Inflammatory macrophage (primary cell): ENCODE measurements at places on chromosomes 3 and 15.

GRCh38 chr3:72848703-72849081 lies 447 bp upstream of the SHQ1 start:
- no peak for DNase-seq

- no peak for DNase-seq
These were observed 26.8 kb downstream of the SERPINI1 start for GRCh38 chr3:167762296-167762695.

DNA sequence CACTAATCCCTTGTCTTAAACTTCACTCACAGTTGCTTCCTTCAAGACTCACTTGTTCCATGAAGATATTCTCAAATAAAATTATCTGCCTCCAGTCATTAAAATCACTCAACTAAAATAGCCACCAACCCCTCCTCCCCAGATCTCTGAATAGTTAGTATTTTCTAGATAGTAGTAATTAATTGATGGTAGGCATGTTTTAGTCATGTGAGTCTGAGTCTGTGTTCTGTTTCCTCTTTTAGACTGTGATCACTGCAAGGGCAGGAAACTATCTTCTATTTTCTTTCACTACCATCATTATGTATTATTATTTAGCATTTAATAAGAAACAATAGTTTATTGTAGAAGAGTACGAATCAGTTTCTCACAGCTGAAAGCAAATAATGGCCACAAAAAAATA lies 1080.5 kb downstream of the IGSF11 start:
- DNase-seq: no peak

DNA sequence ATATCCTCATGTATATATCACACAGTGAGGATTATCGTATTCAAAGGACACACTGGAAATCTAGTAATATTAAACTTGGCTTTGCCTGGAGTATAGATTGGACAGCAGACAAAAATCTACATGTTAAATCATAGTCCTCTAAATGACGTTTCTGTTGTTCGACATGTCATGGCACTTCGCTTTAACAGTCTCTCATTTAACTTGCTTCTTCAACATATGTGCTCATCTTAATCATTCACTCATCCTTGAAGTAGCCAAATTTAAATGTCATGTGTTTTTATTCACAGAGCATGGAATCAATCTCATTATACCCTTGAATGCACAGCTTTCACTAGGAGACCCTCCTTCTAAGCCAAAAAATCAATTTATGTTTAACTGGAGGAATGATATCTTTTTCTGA lies 417.0 kb upstream of the CNTN6 start:
- DNase-seq: no peak

DNA sequence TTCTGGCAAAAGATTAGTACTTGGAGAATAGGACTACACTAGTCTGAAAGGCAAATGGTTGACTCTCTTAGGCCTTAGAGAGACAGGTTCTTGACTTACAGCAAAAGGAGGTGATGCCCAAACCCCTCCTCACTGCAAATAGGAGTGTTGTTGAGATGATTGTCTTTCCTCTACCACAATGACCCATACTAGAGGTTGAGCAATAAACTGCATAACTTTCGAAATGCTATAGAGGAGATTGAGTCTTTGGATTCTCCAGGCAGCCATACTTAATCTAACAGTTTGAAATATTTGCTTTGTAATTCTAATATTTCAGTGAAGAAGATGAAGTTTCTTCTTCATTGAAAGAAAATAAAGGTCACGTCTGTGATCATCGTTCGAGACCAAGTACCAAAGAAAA lies 498.5 kb upstream of the GBE1 start:
- DNase-seq: no peak

- DNase-seq: no peak
These were observed 166.2 kb downstream of the NEK10 start for GRCh38 chr3:27202959-27203358.

GRCh38 chr15:92429378-92430068 lies 35.8 kb downstream of the ST8SIA2 start:
- DNase-seq: no peak

DNA sequence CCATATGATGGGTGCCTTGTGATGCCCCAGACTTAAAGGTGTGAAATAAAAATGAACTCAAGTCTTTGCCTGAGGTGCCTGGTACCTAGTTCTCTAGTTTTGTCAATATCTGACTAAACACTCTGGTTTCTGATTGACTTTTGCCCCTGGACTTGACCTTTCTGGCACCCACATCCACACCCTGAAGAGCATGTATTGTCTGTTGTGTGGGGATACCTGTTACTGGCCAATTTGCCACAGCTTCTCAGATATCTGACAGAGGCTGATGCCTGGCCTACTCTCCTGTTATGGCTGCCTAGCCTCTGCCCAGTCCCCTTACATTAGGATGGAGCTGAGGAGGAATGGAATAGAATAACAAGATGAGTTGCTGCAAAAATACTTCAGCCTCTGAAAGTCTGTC lies 3.6 kb downstream of the ZBTB38 start:
- no peak for DNase-seq

DNA sequence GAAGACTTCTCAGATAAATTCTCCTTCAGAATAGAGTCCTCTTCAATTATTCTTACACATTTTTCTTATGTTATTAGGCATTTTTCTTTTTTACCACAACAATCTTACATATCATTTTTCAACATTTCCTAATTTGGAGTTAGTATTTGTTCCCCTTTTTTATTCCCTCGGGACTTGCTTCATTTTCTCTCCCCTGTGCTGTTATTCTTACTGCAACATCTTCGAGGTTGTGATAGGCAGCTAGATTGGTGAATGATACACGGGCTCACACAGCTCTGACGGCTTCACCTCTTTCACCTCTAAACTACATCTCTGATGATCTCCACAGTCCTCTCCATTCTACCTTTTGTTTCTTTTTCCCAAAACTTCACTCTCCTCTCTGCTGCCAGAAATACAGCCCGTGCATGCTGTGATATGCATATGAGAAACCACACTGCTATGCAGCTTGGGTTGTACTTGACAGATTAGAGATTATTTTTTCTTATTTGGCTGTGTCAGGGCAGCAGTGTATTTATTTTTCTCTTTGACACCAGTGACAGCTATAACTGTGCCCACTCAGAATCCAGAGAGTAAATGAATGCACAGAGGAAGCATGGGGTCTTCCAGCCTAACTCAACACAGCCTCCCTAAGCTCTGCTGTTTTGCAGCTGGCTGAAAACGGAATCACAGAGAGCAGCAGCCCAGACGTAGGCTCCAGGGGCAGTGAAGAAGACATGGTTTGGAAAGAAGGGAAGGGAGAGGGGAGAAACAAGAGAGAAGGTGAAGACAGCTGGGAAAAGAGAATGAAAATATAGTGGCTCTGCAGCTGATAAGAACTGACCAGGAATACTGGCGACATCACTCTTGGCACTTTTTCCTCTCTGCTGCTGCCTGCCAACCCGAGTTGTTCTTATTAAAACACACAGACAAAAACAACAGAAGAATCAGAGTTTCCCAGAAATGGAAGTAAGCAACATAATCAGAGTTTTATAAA lies 61.8 kb downstream of the SLC9A9 start:
- peak; percentile 53 for DNase-seq

- peak; percentile 98 for DNase-seq
These were observed 55.4 kb downstream of the EOMES start for GRCh38 chr3:27666708-27667107.

GRCh38 chr3:123536153-123536895 lies 48.5 kb downstream of the HACD2 start:
- no peak for DNase-seq

DNA sequence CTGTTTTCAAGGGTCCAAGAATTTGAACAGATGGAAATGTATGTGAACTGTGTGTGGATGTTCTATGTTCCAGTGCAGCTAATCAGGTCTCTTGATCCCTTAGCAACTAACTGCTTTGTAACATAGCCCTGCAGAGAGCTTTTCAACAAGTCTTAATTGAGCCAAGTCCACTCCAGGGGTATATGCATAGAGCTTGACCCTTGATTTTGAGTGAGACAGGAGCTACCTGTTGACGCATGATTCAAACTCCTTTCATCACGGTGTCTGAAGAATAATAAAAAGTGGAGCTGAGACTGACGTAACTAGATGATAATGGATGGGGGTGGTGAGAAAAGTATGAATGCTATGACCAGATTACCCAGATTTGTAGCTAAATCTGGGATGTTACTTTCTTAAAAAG lies 93.3 kb upstream of the CCDC54 start:
- DNase-seq: no peak

DNA sequence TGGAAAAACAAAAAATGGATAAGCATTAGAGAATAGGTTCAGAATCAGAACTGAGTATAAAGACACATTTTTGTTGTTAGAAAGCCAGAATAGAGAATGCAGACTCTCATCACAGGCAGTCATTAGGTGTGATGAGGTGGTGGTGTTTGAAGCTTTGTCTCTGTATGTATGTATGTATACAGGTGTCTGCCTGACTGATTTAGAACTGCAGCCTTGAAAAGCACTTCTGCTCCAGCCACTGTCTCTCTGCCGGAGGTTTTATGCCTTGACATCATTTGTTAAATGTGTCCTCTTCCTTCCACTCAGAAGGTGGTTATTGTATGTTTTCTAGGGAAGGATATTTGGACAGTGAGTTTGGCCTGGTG lies 80.7 kb upstream of the ZBED2 start:
- no peak for DNase-seq

DNA sequence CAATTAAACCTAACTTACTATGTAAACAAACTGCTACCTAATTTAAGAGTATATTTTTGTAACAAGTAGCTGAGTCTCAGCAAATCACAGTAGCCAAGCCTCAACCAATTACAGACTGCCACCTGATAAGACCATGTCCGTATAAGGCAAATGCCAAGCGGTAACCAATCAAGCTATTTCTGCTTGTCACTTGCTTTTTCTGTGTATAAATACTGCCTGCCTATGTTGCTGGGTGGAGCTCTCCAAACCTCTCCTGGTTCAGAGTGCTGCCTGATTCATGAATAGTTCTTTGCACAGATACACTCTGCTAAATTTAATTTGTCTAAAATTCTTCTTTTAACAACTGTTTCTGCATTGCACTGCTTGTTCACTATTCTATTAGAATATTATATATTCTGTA lies 42.6 kb downstream of the ZNF148 start:
- DNase-seq: no peak

- no peak for DNase-seq
These were observed 38.3 kb upstream of the TM4SF4 start for GRCh38 chr3:149435996-149436885.

DNA sequence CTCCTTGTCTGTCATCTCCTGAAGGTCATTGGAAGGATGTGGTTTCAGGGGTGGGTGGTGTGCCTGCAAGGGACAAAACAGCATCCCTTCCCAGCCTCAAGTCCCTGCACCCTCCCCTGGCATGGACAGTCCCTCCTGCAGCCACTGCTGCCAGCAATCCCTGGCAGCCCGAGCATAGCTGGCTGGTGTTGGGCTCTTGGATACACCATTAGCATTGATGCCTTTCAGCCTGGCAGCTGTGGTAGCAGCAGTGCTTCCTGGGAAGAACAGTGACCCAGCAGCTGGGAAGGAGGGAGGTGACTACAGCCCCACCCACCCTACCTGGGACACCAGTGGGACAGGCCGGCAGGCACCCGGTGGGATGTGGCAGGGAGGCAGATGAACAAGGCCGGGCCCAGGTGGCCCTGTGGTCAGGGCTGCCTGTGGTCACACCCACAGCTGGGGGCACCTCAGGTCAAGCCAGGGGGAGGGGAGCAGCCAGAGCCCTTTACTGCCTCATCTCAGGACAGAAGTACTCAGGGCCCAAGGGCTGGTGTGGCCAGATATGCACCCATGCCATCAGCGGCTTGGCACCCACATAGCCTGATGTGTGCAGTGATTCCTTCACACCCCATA lies 32.9 kb upstream of the TMEM115 start:
- DNase-seq: no peak

DNA sequence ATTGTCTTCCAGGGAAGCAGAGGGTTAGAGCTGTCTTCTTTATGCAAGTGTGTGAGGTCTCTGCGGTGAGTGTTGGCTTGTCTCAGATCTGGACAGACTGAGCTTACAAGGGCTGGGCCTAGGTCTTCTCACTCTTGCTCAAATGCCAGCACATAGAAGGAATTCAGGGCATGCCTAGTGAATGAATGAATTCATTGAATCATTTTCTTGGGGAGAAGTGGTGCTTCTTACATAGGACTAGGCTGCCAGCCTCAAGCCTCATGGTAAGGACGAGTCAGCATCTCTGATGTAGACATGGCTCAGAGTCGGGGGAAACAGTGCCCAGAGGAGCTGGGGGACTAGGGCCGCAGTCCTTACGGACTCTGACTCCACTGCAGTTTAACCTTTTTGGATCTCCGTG lies 17.2 kb downstream of the MKRN2 start:
- DNase-seq: no peak

GRCh38 chr3:77526573-77527113 lies 486.7 kb downstream of the ROBO2 start:
- no peak for DNase-seq

DNA sequence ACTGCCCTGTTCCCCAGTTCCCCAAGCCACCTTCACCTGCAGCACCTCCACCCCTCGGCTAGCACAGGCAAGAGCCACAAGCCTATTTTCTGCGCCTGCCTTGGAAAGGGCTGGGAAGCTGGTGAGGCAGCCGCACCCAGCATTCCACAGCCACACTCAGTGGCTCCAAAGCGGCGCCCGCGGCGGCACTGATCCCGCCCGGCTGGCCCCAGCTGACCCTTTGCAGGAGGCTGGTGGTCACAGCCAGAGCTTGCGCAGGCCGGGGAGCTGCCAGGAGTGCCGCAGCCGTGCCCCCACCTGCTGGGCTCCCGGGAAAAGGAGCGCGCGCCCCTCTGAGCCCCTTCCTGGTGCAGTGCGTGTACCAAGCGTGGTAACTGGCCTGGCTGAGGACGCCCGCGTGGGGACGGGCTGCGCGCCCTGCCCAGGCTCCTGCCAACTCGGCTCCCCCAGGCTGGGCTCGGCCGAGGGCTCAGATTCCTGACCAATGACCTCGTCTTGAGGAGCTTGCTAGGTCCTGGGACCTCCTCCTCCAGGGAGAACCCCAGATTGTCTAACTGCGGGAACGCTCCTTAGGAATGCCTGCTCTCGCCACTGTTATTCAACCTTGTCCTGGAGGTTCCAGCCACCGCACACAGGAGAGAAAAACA lies 13.3 kb downstream of the GRAMD2A start:
- no peak for DNase-seq

GRCh38 chr3:9088441-9089353 lies 125.4 kb upstream of the RAD18 start:
- DNase-seq: no peak

DNA sequence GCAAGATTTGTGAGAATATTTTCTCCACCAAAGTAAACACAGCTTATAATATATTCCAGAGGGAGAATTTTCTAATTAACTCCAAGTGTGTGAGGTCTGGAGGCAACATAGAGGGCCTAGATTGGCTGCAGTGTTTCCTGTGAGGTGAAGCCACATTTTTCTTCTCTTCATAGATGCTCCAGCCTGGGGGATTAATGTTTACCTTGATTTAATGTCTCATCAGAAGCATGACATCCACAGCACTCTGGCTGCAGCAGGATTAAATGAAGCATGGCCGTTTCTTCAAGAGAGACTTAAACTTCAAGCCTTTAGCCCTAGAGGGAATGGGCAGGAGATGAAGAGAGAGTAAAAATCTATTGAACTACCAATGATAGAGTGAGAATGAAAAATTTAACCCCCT lies 137.9 kb upstream of the ZBTB20 start:
- DNase-seq: no peak
